T-helper 17 cell (primary cell): ENCODE measurements at places on chromosomes 2 and 18.

- no peak for DNase-seq
These were observed 68.3 kb downstream of the SPTBN1 start for GRCh38 chr2:54524226-54524991.

DNA sequence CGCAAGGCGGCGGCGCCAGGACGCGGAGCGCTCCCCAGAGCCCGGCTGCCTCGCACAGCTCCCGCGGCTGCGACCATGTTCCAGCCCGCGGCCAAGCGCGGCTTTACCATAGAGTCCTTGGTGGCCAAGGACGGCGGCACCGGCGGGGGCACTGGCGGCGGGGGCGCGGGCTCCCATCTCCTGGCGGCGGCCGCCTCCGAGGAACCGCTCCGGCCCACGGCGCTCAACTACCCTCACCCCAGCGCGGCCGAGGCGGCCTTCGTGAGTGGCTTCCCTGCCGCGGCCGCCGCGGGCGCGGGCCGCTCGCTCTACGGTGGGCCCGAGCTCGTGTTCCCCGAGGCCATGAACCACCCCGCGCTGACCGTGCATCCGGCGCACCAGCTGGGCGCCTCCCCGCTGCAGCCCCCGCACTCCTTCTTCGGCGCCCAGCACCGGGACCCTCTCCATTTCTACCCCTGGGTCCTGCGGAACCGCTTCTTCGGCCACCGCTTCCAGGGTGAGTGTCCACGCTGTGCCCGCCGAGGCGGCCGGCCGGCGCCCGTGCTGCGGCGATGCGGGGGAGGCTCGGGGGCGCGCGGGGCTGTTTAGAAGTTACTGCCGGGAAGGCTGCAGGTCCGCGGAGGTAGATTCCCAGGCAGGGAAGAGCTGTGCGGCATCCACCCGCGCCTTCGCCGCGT lies 696 bp downstream of the EMX1 start:
- DNase-seq, result no peak

DNA sequence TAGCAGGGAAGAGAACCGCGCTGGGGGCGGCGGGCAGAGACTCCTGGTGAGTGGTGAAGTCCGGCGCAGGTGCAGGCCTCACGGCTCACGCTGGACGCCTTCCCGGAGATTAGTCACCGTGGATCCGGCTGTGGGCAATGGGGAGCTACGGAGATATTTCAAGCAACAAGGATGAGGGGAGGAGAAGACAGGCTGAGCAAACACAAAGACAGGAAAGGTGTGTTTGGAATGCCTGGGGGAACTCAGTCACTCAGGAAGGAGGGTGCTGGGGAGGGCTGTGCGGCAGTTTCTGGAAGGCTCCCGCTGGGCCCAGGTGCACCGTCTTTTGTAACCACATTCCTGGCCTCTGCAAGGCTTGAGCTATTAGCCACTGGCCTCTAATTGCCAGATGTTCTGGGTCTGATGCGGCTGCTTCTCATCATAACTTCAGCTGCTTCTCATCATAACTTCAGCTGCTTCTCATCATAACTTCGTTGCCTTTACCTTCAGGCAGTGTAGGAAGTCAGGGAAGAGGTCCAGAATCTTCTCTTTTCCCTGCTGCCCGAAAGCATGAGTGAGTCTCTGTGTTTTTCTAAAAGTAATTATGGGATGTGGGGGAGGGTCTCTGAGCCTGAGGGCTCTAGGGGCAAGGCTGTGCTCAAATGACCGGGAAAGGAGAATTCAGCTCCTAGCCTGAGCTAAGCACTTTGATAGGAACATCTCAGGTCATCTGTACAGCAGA lies 118.9 kb downstream of the PXDN start:
- DNase-seq, result no peak

DNA sequence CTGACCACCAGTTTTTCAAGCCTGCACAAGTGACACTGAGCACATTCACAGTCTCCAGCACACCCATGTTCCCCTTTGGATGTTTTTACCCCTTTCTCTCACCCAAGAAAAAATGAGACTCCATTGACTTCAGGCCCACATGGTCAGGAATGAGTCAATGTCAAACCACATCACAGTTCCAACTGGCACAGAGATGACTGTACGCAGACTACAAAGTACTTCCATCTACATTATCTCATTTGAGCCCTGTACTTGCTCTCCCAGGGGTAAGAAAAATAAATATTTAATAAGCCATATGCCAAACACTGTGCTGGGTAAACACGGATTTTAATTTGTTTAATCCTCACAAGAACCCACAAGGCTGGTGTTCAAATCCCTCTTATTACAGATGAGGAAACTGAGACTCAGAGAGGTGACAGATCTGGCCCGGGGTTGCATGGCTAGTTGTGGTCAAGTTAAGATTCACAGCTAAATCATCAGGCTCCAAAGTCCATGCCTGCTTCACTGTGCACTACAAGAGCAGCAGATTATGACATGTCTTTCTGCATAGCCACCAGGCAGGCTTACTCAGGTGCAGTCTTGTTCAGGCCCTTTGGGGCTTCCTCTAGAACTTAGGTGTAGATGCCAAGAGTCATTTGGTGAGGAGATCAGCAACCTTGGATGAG lies 106.1 kb downstream of the TXNL1 start:
- DNase-seq, result no peak

DNA sequence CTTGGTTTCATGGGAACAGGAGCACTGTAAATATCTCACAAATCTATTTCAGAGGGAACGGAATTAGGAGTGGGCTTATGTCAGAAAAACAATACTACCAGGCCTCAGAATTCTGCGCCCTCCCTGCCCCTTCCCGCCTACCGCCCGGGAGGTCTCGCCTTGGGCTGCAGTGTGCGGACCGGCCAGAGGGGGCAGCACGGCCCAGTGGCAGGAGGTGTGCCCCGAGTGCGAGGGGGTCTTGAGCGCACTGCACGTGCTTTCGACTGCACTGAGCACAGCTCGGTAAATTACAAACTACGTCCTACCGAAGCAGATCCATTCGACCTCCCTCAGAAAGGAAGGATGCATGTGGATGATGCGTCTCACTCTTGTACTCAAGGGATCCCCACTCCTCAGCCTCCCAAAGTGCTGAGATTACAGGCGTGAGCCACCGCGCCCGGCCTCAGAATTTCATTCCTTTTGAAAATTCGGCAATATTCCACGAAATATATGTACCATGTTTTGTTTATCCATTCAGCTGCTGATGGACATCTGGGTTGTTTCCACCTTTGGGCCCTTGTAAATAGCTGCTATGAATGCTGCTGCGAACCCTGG lies 297.0 kb downstream of the BCL2 start:
- DNase-seq, result no peak

DNA sequence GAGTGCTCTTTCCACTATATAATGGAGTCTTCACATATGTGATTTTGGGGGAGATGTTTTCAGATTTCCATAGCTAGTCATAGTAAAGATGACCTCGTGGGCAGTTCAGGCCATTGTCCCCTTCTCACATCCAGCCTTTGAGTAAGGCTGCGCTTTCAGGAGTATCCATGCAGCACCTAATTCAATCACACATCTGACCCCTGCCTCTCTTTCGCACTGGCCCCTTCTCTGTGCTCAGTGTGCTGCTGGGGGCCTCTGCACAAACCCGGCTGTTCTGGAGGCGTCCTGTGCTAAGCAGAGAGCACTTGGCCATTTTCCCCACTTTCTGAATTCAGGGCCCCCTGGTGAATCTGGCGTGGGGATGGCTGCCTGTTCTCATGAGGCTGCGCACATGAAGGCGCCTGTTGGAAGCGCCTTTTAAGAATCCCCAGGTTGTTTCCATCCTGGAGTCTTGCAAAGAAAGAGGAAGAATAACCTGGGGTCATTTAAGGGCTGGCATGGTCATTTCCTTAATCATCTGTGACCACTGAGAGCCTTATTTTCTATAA lies 96.0 kb upstream of the ALPP start:
- no peak for DNase-seq

- DNase-seq, result no peak
These were observed 17.9 kb upstream of the TRIM43 start for GRCh38 chr2:95573866-95574265.

DNA sequence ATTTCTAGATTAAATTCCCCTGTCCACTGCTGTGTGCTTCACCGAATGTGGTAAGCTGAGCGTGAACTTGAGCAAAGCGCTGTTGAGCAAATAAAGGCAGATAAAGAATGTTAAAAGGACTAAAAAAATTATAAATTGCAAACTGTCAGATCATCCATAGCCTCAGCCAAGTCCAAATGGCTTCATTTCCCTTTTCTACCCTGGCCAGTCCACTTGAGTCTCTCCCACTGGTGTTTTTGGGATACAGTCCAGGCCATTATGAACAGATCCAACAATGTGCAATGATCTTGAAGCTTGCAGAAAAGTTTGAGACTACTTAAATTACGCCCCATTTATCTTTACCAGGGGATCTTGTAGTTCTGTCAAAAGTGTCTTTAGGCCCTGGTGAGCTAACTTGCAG lies 254.6 kb upstream of the PIK3C3 start:
- DNase-seq, result no peak

GRCh38 chr2:24471662-24472061 lies 19.4 kb upstream of the NCOA1 start:
- DNase-seq, result no peak

DNA sequence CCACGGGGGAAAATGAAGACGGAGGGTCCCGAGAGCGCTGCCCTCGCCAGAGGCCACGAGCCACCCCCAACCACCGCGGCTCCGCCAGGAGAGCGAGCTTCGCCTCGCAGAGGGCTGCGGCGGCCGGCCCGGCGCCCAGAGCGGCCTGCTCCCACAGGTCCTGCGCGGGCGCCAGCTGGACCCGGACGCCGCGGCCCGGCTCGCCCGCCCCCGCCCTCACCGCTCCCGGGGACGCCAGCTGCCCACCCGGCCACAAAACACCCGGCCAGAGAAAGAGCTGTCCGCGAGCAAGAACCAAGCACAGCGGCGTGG lies 709 bp downstream of the PTPN2 start:
- no peak for DNase-seq

DNA sequence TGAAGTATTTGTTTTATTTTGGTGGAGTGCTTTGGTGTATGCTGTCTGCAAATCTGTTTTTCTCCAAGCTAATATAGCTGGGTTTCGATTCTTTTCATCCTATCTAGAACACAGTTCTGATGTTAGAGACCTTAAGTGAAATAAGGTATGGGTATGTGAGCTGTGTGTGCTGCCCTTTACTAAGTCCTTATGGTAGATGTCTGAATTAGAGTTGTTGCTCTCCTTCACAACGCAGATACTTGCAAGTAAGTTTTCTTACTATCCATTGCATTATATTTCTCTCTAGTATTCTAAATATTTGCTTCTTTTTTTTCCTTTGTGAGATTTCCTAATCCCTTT lies 38.6 kb downstream of the AGFG1 start:
- DNase-seq, result no peak

DNA sequence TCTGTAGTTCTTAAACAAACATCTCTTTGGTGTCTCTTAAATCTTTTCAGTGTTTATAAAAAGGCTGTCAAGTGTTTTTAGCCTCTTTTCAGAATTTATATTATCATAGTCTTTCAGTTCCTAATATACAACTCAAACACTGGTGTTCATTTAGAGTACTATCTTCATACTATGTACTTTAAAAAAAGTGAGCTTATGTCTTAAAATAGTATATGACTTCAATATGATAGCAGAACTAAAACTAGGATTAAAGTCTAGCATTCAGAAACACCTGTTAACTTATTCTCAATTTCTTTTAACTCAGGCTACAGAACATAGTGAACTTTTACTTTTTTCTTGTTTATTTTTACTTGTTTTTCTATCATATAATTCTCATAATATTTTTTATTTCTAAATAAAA lies 14.7 kb upstream of the IKZF2 start:
- no peak for DNase-seq

- no peak for DNase-seq
These were observed 9.3 kb downstream of the ALPK2 start for GRCh38 chr18:58619596-58619930.

GRCh38 chr18:21053127-21053526 lies 58.5 kb downstream of the ROCK1 start:
- no peak for DNase-seq

DNA sequence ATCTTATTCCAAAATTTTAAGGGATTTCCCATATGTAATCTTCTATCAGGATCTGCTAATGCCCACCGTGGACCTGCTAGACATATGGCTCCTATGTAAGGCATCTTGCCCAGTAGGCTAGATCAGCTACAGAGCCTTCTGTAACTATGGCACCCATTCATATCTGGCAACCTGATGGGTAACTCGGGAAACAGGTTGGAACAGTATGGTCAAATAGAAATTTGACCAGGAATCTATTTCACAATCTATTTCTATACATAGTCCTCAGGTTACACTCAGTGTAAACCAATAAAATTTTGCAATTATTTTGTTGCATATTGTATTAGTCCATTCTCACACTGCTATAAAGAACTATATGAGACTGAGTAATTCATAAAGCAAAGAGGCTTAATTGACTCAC lies 93.3 kb downstream of the ST6GAL2 start:
- DNase-seq, result no peak

DNA sequence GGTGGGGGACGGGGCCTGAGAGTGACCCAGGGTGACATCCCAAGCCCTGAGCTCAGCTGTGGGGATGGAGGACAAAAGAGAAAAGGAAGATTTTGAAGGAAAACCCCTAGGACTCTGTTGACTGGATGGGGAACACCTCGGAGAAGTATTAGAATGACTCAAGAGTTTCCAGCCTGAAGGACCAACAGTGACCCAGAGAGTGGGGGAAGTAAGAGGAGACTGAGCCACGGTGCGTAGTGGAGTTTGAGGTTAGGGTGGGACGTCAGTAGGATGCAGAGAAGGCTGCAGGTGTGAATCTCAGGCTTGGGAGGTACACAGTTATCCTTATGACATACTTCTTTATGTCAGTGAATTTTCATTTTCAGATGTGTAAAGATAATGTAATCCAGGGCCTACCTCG lies 119.5 kb downstream of the NCK2 start:
- no peak for DNase-seq

DNA sequence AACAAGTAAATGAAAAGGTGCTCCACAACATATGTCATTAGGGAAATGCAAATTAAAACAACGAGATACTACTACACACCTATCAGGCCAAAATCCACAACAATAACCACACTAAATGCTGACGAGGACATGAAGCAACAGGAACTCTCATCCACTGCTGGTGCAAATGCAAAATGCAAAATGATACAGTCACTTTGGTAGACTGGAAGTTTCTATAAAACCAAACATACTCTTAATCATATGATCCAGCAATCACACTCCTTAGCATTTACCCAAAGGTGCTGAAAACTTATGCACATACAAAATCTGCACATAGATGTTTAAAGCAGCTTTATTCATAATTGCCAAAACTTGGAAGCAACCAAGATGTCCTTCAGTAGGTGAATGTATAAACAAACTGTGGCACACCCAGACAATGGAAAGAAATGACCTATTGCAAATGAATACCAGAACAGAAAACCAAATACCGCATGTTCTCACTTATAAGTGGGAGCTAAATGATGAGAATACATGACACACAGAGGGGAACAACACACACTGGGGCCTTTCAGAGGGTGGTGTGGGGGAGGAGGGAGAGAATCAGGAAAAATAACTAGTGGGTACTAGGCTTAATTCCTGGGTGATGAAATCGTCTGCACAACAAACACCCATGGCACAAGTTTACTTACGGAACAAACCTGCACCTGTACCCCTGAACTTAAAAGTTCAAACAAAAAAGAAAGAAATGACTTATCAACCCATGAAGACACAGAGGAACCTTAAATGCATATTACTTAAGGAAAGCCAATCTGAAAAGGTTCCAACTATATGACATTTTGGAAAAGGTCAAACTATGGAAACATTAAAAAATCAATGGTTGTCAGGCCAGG lies 80.4 kb downstream of the ASXL2 start:
- DNase-seq, result no peak
